ENCODE measurements at places on chromosomes 5 and 9.

DNA sequence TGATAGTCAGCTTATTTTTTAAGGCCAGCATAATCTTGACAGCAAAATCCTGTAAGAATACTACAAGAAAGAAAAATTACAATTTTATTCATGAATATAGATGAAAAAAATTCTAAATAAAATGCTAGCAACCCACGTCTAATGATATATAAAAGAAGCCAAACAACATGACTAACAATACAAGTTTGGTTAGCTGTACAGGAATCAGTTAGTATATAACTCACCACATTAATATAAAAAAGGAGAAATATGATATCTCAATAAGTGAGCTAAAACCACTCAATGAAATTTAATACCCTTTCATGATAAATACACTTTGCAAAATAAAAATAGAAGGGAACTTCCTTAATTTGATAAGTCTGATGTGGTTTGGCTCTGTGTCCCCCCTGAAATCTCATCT is 139.7 kb upstream of the MAN2A1 start:
- no peak for DNase-seq

DNA sequence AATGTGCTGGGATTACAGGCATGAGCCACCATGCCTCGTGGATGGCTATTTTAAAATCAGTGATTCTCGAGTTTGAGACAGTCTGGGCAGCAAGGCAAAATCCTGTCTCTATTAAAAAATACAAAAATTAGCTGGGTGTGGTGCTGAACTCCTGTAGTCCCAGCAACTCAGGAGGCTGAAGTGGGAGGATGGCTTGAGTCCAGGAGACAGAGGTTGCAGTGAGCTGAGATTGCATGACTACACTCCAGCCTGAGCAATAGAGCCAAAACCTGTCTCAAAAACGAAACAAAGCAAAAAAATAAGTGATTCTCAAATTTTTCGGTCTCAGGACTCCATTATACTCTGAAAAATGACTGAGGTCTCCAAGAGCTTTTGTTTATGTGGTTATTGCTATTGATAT is 47.9 kb upstream of the HSPA9 start:
- no peak for DNase-seq

DNA sequence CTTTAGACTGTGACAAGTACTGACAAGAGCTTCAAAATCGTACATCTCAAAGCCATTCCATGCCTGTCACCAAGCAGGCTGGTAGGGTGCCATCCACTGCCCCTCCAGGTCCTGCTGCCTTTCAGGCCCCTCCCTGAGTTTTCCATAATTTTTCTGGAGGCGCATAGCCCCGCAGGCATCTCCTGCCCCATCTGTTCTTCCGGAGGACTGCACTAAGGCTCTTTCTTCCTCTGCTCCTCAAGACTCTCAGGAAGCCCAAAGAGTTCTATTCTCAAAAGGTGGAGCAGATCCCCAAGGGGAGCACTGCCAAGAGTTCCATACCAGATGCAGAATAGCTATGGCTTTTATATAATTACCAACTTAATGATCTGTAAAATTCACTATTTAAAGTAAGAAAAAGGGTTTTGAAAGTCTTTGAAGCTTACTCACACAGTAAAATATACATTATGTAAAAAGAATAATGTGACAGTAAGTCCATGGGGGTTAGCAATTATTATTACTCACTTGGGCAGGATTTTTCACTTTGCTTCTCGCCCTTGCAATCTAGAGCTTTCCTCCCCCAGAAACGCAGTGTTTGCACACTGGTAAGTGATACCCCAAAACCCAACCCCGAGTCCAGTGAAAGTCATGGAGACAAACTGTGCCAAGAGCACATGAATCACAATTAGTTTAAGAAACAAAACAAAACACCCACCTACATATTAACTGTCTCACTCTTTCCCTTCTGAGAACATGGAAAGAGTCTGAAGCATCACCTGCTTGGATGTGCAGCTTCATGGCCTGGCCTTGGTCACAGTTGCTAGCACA is 114.1 kb upstream of the DAPK1 start:
- no peak for DNase-seq

DNA sequence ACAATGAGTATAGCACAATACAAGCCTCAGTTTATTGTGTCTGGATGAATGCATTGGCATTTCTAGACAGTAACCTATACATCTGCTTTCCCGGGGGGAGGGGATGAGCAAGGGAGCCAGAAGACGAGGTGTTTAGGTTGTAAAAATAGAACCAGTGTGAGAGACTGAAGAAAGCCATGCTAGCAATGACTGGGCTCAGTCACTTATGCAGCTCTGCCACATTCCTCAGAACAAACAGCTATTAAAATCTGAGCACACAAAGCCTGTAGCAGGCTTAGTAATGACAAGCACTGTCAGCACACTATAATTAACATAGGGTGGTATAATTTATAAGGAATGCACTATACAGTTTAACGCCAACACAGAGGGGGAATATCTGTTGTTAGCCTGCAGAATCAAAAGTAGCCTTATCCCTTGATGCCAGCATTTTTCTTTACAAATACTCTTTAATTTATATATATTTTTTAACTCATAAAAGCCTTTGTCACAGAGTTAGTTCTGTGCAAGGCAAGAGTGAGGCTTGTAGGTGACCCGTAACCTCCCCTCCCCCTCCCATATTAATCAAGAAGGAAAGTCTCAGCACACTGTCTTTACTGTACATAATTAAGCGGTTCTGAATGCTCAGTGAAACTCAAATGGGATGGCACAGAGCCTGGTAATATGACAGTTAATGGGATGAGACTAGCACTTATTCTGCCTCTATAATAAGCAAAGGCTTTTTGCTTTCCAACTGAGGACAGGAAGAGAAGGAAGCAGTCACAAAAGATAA is 295.4 kb downstream of the CSNK1G3 start:
- DNase-seq = peak; percentile 77

GRCh38 chr5:32030686-32031085 is 143.4 kb downstream of the GOLPH3 start:
- DNase-seq = no peak

- DNase-seq = peak; percentile 96
These were observed 113.7 kb downstream of the KLHL3 start for GRCh38 chr5:137621861-137622823.

DNA sequence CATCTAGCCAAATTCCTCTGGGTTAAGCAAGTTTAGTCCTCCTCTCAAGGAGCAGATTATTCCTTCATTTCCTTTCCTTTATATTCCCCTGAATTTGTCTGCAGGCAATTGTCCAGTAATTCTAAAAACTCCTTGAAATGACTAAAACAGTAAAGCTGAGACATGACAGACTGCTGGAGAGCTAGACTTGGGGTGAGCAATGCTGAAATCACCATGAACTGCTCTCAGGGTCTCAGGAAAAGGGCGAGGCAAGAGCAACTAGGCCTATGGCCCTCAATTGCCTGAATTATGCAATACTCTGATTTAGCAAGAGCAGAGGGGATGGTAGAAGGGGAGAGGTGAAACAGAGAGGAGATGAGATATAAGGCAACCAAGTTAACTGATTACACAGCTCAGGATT is 172.9 kb upstream of the NREP start:
- peak; percentile 96 for DNase-seq

- no peak for DNase-seq
These were observed 28.2 kb upstream of the LPAR1 start for GRCh38 chr9:111066468-111066867.

- no peak for DNase-seq
These were observed 8.1 kb downstream of the LRRC14B start for GRCh38 chr5:199197-199949.

DNA sequence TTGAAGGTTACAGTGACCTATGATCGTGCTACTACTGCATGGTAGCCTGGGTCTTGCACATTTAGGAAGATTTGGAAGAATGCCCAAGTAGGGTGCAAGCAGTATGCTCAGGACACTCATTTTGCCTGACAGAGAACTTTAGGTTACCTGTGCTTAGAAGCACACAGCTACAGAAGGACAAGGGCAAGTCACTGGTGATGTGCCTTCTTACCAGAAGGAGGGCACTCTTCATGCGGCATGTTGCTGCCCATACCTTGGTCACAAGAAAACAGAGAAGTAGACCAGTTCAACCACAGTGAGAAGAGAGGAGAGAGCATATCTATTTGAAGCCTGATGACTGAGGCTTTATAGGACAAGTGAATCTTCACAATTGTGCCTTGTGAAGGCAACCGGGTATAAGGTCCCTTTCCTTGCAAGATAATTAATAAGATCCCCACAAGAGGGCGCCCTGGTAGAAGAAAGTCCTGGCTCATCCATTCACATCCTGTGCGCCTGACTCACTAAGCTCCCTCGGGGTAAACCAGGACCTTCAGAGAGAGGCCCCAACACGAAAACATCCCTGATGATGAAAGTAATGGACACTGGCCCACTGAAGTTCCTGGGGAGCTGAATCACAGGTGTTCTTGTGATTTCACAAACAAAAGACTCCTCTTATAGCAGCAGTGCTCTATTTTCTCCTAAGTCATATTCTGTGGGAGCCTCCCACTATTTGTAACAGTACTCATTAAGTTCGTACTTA is 38.1 kb upstream of the STARD4 start:
- peak; percentile 100 for DNase-seq

- peak; percentile 67 for DNase-seq
These were observed 1.2 kb upstream of the PCSK1 start for GRCh38 chr5:96434201-96434645.

DNA sequence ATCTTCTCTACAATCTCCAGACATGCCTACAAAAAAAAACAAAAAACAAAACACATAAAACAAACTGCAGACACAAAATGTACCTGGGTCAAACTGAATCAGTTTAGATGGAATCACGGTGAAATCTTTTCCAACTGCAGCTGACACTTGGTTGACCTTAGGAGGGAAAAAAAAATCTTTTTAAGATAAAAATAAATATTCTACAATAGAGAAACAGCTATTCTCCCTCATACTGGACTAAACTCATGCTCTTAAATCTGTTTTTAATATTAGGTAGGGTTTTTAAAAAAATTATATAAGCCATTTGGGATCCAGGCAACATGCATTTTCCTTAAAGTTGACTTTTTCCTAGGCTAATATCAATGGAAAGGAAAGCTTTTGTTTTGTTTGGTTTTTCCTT is 33.8 kb upstream of the CER1 start:
- DNase-seq = no peak

DNA sequence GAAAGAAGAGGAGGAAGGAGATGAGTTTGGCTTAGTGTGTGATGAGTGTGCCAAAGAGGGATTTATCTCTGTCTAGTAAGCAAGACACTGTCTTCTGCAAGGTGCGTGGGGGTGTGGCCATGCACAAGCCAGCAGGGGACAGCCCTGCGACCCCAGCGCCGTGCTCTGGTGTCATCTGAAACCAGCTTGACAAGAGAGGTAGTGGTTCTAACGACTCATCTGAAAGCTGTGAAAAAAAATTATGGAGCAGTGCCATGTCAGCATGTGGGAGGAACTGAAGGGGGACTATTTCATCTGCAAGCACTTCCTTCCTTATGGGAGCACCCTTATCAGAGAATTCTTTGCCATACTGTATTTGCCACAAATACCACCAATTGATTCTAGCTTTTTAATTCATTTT is 398.6 kb downstream of the PSAT1 start:
- no peak for DNase-seq

GRCh38 chr5:168585119-168585856 is 6.1 kb upstream of the PANK3 start:
- DNase-seq = no peak

GRCh38 chr5:89546657-89547056 is 663.7 kb upstream of the MEF2C start:
- DNase-seq = no peak
